ENCODE measurements at places on chromosomes 4 and X.
A peak's percentile ranks its signal among the peaks of the same experiment; 100 is the strongest.

GRCh38 chr4:184648054-184648312 is 1.3 kb downstream of the CASP3 start:
- no peak for DNase-seq
- no peaks in the 10 kb centered on the region for H3K27me3 ChIP-seq
- peak overlapping the region; percentile 96 for H3K27ac ChIP-seq

DNA sequence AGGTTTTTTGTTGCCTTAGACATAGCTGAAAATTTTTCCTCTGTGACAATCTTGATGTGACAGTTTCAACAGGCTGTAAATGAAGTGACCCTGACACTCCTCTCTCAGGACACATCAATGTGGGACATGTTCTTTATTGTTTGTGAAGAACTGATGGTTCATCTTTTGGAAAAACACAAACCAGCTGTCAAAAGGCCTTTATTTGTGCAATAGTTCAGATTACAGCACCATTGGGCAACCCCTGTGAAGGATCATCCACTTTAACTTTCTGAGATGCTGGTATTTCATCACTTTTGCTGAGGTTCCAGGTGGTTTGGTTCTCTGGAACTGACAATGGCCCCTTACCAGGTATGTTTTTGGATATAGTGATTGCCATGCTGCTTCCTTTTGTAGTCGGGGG is 40.3 kb downstream of the OSTC start:
- no peak overlapping the region for H3K27ac ChIP-seq
- no peak overlapping the region for H3K4me3 ChIP-seq
- no peak for DNase-seq
- H3K27me3 ChIP-seq = peaks cover 2% of the 10 kb centered on the region
- no peaks in the 10 kb centered on the region for H3K36me3 ChIP-seq

DNA sequence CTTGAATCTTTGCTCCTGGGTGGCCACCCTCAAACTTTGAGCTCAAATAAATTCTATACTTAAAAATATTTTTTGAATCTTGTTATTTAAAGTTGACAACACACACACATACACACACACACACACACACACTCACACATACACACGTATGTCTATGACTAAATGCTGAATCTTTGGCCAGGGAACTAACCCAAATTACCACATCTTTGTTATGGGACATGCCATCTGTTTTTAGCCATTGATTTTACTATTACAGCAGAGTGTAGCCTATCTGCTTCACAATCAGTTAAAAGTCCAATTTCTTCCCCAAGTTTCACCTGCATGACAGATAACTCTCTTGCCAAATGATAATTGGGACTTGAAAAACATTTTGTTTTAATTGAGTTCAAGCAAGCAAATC is 45.0 kb upstream of the USP46 start:
- no peak overlapping the region for H3K4me3 ChIP-seq
- peaks cover 3% of the 10 kb centered on the region for H3K27me3 ChIP-seq
- no peaks in the 10 kb centered on the region for H3K36me3 ChIP-seq
- peaks cover under 1% of the 10 kb centered on the region for H3K4me1 ChIP-seq
- DNase-seq = no peak
- no peak overlapping the region for H3K27ac ChIP-seq

DNA sequence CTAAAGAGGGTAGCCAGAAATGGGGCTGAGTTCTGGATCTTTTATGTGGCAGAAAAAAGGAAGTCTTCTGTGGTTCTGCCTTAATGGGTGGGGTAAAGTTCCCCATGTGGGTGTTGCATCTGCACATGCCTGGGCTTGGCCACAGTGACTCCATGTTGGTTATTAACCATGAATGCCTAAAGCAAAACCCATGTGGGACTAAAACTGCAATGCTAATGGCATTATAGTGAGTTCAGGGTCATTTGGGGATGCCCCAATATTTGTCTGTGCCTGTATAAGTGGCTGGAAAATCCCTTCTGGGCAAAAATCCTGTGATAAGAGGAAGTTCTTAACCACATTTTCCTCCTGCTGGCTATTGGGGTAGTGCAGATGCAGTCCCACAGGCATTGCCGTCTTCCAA is 857.4 kb downstream of the FAT4 start:
- H3K27ac ChIP-seq = no peak overlapping the region
- DNase-seq = no peak
- H3K36me3 ChIP-seq = no peaks in the 10 kb centered on the region
- H3K4me1 ChIP-seq = no peaks in the 10 kb centered on the region
- no peak overlapping the region for H3K4me3 ChIP-seq
- no peaks in the 10 kb centered on the region for H3K27me3 ChIP-seq

- no peaks in the 10 kb centered on the region for H3K27me3 ChIP-seq
- peaks cover 31% of the 10 kb centered on the region for H3K4me1 ChIP-seq
- no peak overlapping the region for H3K4me3 ChIP-seq
- peak overlapping the region; percentile 54 for H3K27ac ChIP-seq
- peaks cover 55% of the 10 kb centered on the region for H3K36me3 ChIP-seq
These were observed 6.9 kb downstream of the UBA1 start for GRCh38 chrX:47200385-47201150.

- H3K4me1 ChIP-seq = no peaks in the 10 kb centered on the region
- H3K4me3 ChIP-seq = no peak overlapping the region
- H3K36me3 ChIP-seq = no peaks in the 10 kb centered on the region
- no peak overlapping the region for H3K27ac ChIP-seq
- peaks cover 4% of the 10 kb centered on the region for H3K27me3 ChIP-seq
- DNase-seq = no peak
These were observed 8.0 kb upstream of the MSL3 start for GRCh38 chrX:11750046-11750445.

- no peaks in the 10 kb centered on the region for H3K27me3 ChIP-seq
- no peaks in the 10 kb centered on the region for H3K36me3 ChIP-seq
- H3K27ac ChIP-seq = no peak overlapping the region
- H3K4me3 ChIP-seq = no peak overlapping the region
- DNase-seq = no peak
- no peaks in the 10 kb centered on the region for H3K4me1 ChIP-seq
These were observed 856.6 kb upstream of the GRID2 start for GRCh38 chr4:91447168-91447567.

GRCh38 chr4:175891851-175892250 is 79.8 kb upstream of the GPM6A start:
- no peak overlapping the region for H3K27ac ChIP-seq
- no peaks in the 10 kb centered on the region for H3K36me3 ChIP-seq
- DNase-seq = no peak
- H3K4me3 ChIP-seq = no peak overlapping the region

- DNase-seq = peak; percentile 27
- peaks cover 10% of the 10 kb centered on the region for H3K4me1 ChIP-seq
- H3K27me3 ChIP-seq = peaks cover 5% of the 10 kb centered on the region
- H3K4me3 ChIP-seq = peak overlapping the region; percentile 65
These were observed 600 bp downstream of the BEX4 start for GRCh38 chrX:103215425-103215991.

DNA sequence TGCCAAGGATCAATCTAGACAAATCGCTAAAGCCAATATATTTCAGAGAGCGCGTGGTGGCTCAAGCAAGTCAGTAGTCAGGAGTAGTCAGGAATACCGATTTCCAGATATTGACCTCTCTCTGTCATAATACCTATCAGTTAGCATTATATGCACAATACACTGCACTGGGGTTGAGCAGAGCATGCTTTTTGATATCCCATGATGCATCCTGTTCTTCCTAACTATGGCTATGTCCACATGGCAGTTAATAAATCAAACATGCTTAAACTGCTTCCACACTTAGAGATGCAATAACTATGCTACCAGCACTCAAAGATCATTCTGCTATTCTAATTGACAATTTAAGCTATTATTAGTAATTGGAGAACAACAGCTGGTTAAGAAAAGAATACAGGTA is 6.2 kb downstream of the BRWD3 start:
- peaks cover 12% of the 10 kb centered on the region for H3K36me3 ChIP-seq
- H3K27ac ChIP-seq = no peak overlapping the region
- H3K4me3 ChIP-seq = no peak overlapping the region
- H3K4me1 ChIP-seq = peaks cover 20% of the 10 kb centered on the region

GRCh38 chr4:170091069-170091696 is 1.4 kb upstream of the AADAT start:
- no peaks in the 10 kb centered on the region for H3K36me3 ChIP-seq
- no peak overlapping the region for H3K27ac ChIP-seq
- H3K27me3 ChIP-seq = peaks cover 36% of the 10 kb centered on the region
- no peak overlapping the region for H3K4me3 ChIP-seq

DNA sequence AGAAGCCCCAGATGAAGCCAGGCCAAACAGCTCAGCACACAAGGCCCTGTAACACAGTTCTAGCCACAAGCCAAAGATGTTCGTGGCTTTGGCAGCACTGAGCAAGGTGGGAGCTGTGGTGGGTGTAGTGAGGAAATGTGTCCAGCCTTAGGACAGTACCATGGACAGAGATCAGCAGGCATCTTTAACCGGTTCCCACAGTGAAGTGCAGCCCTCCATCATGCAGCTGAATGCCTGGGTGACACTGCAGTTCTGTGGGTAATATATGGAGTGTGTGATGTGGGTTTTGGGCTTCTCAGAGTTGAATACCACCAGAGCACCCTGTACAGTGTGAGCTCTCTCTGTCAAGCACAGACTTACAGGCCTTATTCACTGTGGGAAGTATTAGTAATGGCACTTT is 6.0 kb upstream of the NEXMIF start:
- no peak overlapping the region for H3K4me3 ChIP-seq
- no peaks in the 10 kb centered on the region for H3K36me3 ChIP-seq
- no peaks in the 10 kb centered on the region for H3K4me1 ChIP-seq
- H3K27ac ChIP-seq = no peak overlapping the region
- peaks cover 5% of the 10 kb centered on the region for H3K27me3 ChIP-seq
- no peak for DNase-seq

GRCh38 chr4:40121515-40121914 is 64.9 kb downstream of the N4BP2 start:
- H3K4me1 ChIP-seq = peaks cover 38% of the 10 kb centered on the region
- peaks cover 50% of the 10 kb centered on the region for H3K36me3 ChIP-seq
- DNase-seq = no peak
- H3K27ac ChIP-seq = no peak overlapping the region

DNA sequence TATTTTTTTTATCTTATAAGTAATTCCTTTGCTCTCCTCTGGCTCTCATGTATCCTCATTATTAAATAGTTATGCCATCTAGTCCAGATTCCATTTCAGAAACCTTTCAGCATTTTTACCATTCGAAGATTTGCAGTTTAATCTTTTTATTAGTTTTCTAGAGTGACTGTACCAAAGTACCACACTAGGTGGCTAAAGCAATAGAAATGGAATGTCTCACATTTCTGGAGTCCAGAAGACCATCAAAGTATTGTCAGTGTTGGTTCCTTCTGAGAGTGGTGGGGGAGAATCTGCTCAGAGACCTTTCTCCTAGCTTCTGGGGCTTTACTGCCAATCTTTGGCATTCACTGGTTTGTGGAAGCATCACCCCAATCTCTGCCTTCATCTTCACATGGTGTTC is 3.7 kb upstream of the PNMA3 start:
- peaks cover 7% of the 10 kb centered on the region for H3K27me3 ChIP-seq

DNA sequence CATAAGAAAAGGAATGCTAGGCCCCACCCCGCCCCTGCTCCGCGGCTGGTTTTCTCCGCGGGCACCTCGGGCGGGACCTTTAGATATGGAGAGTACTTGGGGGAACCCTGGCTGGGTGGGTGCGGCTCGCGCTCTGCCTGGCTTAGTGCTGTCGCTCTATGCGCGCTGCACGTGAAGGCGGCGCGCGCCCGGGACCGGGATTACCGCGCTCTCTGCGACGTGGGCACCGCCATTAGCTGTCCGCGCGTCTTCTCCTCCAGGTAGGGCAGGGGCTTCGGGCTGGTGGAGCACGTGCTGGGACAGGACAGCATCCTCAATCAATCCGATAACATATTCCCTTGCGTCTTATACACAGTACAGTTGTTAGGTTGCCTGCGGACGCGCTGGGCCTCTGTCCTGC is 56.0 kb downstream of the MAGEB10 start:
- no peaks in the 10 kb centered on the region for H3K36me3 ChIP-seq
- H3K27ac ChIP-seq = no peak overlapping the region
- no peak overlapping the region for H3K4me3 ChIP-seq
- no peaks in the 10 kb centered on the region for H3K4me1 ChIP-seq
- DNase-seq = no peak

- H3K4me3 ChIP-seq = no peak overlapping the region
- no peak overlapping the region for H3K27ac ChIP-seq
- no peak for DNase-seq
- peaks cover 74% of the 10 kb centered on the region for H3K4me1 ChIP-seq
These were observed 121.2 kb upstream of the RBPJ start for GRCh38 chr4:26199596-26199995.

GRCh38 chrX:47283015-47283771 is 50.4 kb downstream of the USP11 start:
- no peaks in the 10 kb centered on the region for H3K36me3 ChIP-seq
- no peaks in the 10 kb centered on the region for H3K27me3 ChIP-seq
- no peak for DNase-seq
- no peak overlapping the region for H3K4me3 ChIP-seq
- peaks cover 3% of the 10 kb centered on the region for H3K4me1 ChIP-seq

- DNase-seq = no peak
- H3K4me3 ChIP-seq = no peak overlapping the region
- no peaks in the 10 kb centered on the region for H3K36me3 ChIP-seq
- peaks cover 23% of the 10 kb centered on the region for H3K4me1 ChIP-seq
- H3K27ac ChIP-seq = peak overlapping the region; percentile 92
- H3K27me3 ChIP-seq = no peaks in the 10 kb centered on the region
These were observed 63.0 kb downstream of the GPC3 start for GRCh38 chrX:133922390-133922771.

DNA sequence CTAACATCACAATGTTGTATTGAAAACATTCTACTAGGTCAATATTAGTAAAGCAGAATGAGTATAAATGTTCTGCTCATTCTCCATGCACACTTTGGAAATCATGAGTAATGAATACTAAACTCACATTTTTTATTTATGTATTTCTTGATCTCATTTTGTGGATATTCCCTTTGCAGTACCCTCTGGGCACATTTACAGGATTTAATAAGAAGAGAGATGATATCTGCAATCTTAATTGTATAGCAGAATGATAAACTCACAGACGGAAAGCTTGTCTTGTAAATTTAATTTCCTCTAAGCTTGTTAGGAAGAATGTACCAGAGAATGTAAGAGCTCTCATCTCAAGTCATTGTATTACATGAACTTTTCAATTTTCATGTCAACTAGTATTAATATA is 1279.7 kb downstream of the PCDH7 start:
- H3K4me3 ChIP-seq = no peak overlapping the region
- H3K27me3 ChIP-seq = no peaks in the 10 kb centered on the region
- H3K36me3 ChIP-seq = no peaks in the 10 kb centered on the region
- H3K4me1 ChIP-seq = no peaks in the 10 kb centered on the region
- no peak overlapping the region for H3K27ac ChIP-seq
- no peak for DNase-seq

Measured in activated CD4-positive, alpha-beta T cell treated with anti-CD3 and anti-CD28 coated beads, Interleukin-2, amount 10 ng/mL, durations not matched to agents 7 days and 5 days (primary cell).